ENCODE measurements at places on chromosomes 16 and 17. TPM values are rescaled to one million over a fixed set of nuclear protein-coding genes. Genes with fewer than 3 reads are reported as not detected.

CIBAR2 gene
- total RNA-seq, result not detected

ACSM2A gene
- not detected for total RNA-seq

DNA sequence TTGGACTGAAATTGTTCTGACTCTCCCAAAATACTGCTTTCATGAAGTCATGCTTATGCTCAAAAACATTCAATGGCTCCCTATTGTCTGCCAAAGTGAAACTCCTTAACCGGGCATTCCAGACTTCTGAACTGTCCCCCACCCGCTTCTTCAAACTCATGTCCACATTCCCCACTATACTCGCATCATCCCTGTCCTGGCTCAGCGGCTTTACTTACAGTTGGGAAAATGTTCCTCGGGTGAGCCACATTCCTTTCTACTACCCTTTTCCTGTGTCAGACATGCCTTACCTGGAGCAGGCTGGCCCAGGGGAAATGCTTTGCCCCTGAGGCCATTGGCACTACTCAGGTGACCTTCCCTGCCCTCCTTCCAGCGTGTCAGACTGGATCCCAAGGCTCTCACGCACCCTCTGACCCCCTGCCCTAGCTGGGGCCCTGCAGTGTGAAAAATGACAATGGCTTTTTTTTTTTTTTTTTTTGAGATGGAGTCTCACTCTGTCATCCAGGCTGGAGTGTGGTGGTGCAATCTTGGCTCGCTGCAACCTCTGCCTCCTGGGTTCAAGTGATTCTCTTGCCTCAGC lies 5.3 kb downstream of the CYGB start:
- no peak for DNase-seq

GRCh38 chr16:89653656-89654295 lies 3.7 kb downstream of the CHMP1A start:
- no peak for DNase-seq

- DNase-seq, result no peak
Observed at GRCh38 chr17:47738178-47738577, 5.1 kb downstream of the TBX21 start.

DNA sequence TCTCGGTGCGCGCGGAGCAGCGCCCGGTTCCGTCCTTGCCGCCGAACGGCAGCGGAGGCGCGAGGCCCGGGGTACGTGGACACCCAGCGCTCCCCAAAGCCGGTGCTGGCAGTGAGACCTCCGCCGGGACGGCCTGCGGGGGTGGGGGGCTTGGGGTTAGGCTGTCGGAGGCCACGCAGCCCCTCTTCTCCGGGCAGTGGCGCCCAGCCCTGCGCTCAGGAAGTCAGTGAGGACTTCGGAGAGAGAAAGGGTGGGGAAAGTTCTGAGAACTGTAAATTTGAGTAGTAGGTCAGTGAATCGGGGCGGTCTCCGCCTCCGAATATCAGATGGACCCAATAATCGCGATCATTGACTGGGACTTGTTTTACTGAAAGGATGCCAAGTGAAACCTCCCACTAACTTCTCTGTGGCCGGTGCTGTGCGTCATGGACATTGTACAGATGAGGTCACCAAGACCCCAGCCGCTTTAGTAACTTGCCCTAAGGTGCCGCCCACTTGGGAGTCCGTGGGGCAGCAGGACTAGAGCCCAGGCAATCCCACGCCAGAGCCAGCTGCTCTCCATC lies 468 bp downstream of the IL4R start:
- DNase-seq, result no peak

- peak; percentile 87 for DNase-seq
Observed at GRCh38 chr16:50210266-50211038, 55.9 kb upstream of the ADCY7 start.

DNA sequence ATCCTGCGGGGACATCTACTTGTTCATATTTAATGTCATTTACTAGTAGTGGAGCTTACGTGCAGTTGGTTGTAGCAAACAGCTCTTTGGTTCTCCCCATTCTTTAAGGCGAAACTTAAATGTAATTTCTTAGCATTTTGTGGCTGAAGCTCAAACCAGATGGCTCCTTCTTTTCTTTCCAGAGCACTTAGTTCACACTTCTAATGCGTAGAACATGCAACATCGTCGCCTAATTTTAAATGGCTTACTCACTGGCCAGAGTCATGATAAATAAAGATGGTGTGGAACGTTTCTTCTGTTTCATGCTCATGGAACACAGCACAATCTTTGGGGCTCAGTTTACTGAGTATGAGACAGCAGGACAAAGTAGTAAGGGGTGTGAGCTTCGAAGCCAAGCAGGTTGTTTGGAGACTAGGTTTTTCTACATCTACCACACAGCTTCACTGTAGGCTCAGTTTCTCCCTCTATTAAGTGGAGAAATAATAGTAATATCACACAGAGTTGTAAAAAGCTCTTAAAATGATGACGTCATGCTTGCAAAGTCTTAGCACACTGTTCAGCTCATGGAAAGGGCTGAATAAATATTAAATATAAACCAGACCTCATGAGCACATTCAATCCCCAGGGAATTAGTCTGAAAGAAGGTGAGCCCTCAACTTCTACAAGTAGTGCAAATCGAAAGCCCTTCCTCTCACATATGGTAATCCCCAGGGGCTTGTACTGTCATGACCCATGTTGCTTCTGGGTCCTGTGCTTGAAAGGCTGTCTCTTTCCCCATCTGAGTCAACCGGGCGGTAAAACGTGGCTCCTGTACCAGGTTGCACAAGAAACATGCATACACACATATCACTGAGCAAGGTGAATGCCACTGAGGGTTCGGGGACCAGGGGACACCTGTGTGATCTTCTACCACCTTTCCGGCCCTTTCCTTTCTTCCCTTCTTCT lies 384.3 kb downstream of the CDH13 start:
- DNase-seq, result no peak

- DNase-seq, result no peak
Observed at GRCh38 chr16:85660843-85661739, 27.7 kb downstream of the GINS2 start.

DNA sequence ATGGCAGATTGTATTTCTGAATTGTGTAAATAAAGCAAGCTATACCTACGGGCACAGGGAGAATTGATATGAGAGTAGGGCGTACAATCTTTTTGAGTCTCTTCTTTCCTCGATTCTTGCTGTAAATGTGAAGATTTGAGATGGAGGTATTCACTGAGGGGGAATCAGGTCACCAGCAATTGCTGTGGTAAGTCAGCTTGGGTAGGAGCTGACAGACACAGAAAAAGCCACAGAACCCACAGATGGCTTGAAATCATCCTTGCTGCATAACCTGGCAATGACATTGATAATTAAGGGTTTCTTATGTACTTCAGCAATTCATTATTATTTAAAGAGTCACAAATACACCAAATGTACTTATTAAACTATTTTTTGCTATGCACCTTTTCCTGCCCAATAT lies 164.2 kb downstream of the CNTNAP4 start:
- no peak for DNase-seq

DNA sequence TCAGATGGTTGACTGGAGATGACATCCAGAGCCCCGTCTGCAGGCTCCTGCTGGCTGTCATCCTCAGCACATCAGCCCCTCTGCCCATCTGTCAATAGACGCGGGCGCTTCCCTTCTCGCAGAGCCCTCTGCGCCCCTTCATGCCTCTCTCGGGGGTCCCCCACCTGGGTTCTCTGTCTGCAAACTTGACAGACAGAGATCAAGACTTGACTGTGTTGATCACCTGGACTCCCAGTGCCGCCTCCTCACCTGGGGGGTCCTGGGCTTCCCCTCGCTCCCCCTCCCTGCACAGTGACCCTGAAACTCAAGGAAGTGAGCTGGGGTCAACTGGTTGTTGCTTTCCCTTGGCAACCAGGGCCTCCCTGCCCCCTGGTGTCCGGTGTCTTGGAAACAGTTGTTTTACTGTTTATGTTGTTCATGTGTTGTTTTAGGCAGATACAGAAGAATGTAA lies 31.9 kb downstream of the RNF213 start:
- peak; percentile 43 for DNase-seq
